Large intestine (tissue), 12 donors: ENCODE measurements at places on chromosomes 7 and 10. TPM values are rescaled to one million over a fixed set of nuclear protein-coding genes. Genes with fewer than 3 reads are reported as not detected.

The RBP3 gene
- polyA plus RNA-seq, result 0.06 TPM

The IRF5 gene
- 5.5 TPM for polyA plus RNA-seq

The DNAJB6 gene
- 102 TPM for polyA plus RNA-seq

The EPDR1 gene
- 5.8 TPM for polyA plus RNA-seq

The PRDX3 gene
- polyA plus RNA-seq, result 194 TPM

The CDK14 gene
- polyA plus RNA-seq, result 9.7 TPM

The STRIP2 gene
- polyA plus RNA-seq, result 2.0 TPM

The CLCN1 gene
- polyA plus RNA-seq, result 1.6 TPM

The ZNF398 gene
- polyA plus RNA-seq, result 11.1 TPM

- H3K36me3 ChIP-seq, result no peaks in the 10 kb centered on the region
- peaks cover 6% of the 10 kb centered on the region for H3K4me1 ChIP-seq
- H3K27ac ChIP-seq, result no peak overlapping the region
Measured at GRCh38 chr10:103197903-103198302, 4.8 kb upstream of the NT5C2 start.

GRCh38 chr10:34959321-34959720 is 130.8 kb downstream of the CUL2 start:
- H3K4me3 ChIP-seq, result no peak overlapping the region
- H3K27ac ChIP-seq, result no peak overlapping the region
- no peaks in the 10 kb centered on the region for H3K4me1 ChIP-seq
- no peak for DNase-seq
- H3K27me3 ChIP-seq, result no peaks in the 10 kb centered on the region

DNA sequence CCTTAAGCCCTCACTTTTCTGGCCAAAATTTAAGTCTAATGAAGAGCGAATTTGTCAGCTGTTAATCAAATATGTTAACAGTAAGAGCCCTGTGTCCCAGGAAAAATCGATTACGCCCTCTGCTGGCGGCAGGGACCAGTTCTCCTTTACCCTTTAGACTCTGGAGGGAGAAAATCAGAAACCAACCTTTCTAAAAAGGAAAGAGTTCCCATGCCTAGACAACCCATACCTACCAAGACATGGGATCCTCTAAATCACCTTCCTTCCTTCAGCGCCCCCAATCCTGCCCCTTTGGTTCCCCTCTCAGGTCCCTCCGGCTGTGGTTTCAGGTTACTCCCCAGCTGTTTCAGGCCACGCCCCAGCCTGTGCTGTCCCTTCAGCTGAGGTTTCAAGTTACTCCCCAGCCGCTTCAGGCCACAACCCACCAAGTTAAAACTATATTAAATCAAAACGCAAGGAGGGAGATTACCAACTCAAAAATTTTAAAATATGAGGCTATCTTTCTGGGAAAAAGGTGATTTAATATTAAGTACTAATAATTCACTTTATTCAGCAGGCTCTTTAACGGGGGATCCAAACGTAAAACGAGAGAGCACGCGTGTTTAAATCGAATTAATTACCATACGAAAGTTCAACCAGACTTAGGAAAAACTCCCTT is 1.4 kb upstream of the AKR1B15 start:
- no peaks in the 10 kb centered on the region for H3K27me3 ChIP-seq
- DNase-seq, result peak; percentile 52
- no peaks in the 10 kb centered on the region for H3K4me1 ChIP-seq
- H3K27ac ChIP-seq, result no peak overlapping the region
- no peaks in the 10 kb centered on the region for H3K36me3 ChIP-seq
- no peak overlapping the region for H3K4me3 ChIP-seq

- no peak for DNase-seq
- no peaks in the 10 kb centered on the region for H3K27me3 ChIP-seq
- no peak overlapping the region for H3K27ac ChIP-seq
- no peaks in the 10 kb centered on the region for H3K36me3 ChIP-seq
- H3K4me3 ChIP-seq, result no peak overlapping the region
- H3K4me1 ChIP-seq, result no peaks in the 10 kb centered on the region
Measured at GRCh38 chr10:35251373-35252100, 84.8 kb upstream of the CCNY start.

- no peak overlapping the region for H3K4me3 ChIP-seq
- DNase-seq, result peak; percentile 62
- H3K27ac ChIP-seq, result peak overlapping the region; percentile 9
- H3K4me1 ChIP-seq, result peaks cover 23% of the 10 kb centered on the region
Measured at GRCh38 chr10:3776796-3777571, 8.0 kb downstream of the KLF6 start.

- no peaks in the 10 kb centered on the region for H3K4me1 ChIP-seq
- no peaks in the 10 kb centered on the region for H3K27me3 ChIP-seq
- H3K27ac ChIP-seq, result no peak overlapping the region
- no peak for DNase-seq
Measured at GRCh38 chr7:158362912-158363905, 224.4 kb downstream of the PTPRN2 start.

GRCh38 chr7:50662041-50662694 is 97.0 kb upstream of the DDC start:
- no peak overlapping the region for H3K27ac ChIP-seq
- H3K4me3 ChIP-seq, result no peak overlapping the region
- no peaks in the 10 kb centered on the region for H3K4me1 ChIP-seq
- peaks cover 2% of the 10 kb centered on the region for H3K36me3 ChIP-seq

GRCh38 chr7:31371621-31372020 is 31.1 kb upstream of the NEUROD6 start:
- H3K4me3 ChIP-seq, result no peak overlapping the region
- no peaks in the 10 kb centered on the region for H3K27me3 ChIP-seq
- H3K36me3 ChIP-seq, result no peaks in the 10 kb centered on the region

- H3K4me1 ChIP-seq, result no peaks in the 10 kb centered on the region
- H3K36me3 ChIP-seq, result no peaks in the 10 kb centered on the region
- no peak overlapping the region for H3K4me3 ChIP-seq
- H3K27ac ChIP-seq, result no peak overlapping the region
- DNase-seq, result no peak
Measured at GRCh38 chr7:121796936-121797656, 75.9 kb upstream of the PTPRZ1 start.

- DNase-seq, result no peak
- no peak overlapping the region for H3K27ac ChIP-seq
- H3K4me3 ChIP-seq, result no peak overlapping the region
- H3K4me1 ChIP-seq, result no peaks in the 10 kb centered on the region
- H3K36me3 ChIP-seq, result no peaks in the 10 kb centered on the region
Measured at GRCh38 chr10:68202960-68203353, 29.0 kb downstream of the ATOH7 start.

GRCh38 chr10:4586776-4587175 is 239.2 kb upstream of the AKR1E2 start:
- no peak overlapping the region for H3K27ac ChIP-seq
- H3K36me3 ChIP-seq, result no peaks in the 10 kb centered on the region
- no peaks in the 10 kb centered on the region for H3K4me1 ChIP-seq
- no peak overlapping the region for H3K4me3 ChIP-seq
- DNase-seq, result no peak

DNA sequence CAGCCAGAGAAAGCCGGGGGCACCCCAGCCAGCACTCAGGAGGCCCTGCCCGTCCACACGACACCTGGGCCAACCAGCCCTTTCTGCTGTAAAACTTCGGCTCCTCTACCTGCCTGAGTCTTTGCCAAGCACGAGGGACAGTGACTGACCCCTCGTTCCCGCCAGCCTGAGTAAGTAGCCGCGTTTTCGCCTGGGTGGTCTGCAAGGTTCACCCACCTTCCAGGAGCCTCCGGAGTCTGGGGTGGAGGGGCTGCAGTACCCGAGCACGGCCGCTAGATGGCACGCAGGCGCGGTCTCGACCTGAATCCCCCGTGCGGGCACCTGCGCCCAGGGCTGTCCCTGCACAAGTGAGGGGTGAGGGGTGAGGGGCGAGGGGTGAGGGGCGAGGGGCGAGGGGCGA is 192.7 kb downstream of the PTPRN2 start:
- H3K36me3 ChIP-seq, result no peaks in the 10 kb centered on the region
- H3K27me3 ChIP-seq, result no peaks in the 10 kb centered on the region
- peak; percentile 14 for DNase-seq
- H3K27ac ChIP-seq, result no peak overlapping the region
- H3K4me1 ChIP-seq, result peaks cover 21% of the 10 kb centered on the region

DNA sequence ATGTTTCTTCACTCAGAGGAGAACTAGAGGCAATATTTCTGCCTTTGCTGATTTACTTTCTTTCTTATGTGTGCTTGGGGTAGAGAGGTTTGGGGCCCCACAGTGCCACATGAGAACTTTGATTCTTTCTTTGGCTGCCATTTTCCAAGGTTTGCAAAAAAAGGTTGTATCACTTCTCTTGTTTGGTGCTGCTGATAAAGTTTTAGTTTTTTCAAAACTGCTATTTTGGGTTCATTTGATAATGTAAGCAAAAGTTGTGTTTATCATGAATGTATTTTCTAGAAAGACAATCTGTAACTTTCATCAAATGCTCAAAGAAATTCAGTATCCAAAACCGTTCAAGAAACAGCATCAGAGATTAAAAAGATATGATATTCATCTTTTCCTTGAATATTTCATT is 30.6 kb upstream of the PARP12 start:
- no peaks in the 10 kb centered on the region for H3K27me3 ChIP-seq
- no peaks in the 10 kb centered on the region for H3K4me1 ChIP-seq
- H3K36me3 ChIP-seq, result peaks cover 53% of the 10 kb centered on the region
- no peak for DNase-seq

DNA sequence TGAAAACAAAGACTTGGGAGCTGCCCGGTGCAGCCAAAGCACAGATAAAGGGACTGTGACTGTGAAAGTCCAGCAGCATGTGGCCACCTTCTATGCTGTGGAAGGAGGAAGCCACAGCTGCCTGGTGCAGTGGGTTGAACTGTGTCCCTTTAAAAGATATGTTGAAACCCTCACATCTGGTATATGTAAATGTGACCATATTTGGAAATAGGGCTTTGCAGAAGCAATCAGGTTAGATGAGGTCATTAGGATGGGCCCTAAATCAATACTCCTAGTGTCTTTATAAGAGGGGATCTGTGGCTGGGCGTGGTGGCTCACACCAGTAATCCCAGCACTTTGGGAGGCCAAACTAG is 136.9 kb downstream of the GLI3 start:
- no peaks in the 10 kb centered on the region for H3K27me3 ChIP-seq
- no peak overlapping the region for H3K4me3 ChIP-seq
- DNase-seq, result no peak
- peaks cover 18% of the 10 kb centered on the region for H3K4me1 ChIP-seq

DNA sequence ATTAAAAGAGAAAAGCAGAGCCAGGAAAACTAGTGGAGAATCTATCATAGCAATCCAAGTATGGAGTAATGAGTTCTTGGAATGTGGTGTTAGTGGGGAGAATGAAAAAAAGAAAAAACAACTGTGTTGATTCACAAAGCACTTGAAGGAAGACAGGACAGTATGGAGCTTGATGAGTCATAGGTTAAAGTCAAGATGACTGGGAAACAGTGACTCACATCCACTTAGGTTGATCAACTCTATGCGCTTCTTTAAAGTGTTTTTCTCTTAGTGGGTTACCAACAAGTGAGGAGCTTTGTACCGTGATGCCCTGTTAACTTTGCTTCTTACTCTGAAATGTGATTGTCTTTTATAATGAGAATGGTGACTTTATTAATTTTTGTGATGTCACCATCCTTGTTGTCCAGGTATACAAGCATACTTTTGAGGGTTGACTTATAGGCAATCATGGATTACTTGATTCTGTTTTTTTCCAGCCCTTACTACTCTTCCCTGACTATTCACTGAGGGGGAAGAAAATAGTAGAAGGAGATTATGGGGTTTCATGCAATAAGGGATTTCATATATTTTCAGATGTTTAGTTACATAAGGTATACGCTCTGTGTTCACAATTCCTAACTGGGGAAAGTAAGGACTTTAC is 32.1 kb upstream of the MDFIC start:
- H3K27me3 ChIP-seq, result no peaks in the 10 kb centered on the region
- no peak overlapping the region for H3K27ac ChIP-seq
- no peaks in the 10 kb centered on the region for H3K4me1 ChIP-seq
- no peaks in the 10 kb centered on the region for H3K36me3 ChIP-seq

DNA sequence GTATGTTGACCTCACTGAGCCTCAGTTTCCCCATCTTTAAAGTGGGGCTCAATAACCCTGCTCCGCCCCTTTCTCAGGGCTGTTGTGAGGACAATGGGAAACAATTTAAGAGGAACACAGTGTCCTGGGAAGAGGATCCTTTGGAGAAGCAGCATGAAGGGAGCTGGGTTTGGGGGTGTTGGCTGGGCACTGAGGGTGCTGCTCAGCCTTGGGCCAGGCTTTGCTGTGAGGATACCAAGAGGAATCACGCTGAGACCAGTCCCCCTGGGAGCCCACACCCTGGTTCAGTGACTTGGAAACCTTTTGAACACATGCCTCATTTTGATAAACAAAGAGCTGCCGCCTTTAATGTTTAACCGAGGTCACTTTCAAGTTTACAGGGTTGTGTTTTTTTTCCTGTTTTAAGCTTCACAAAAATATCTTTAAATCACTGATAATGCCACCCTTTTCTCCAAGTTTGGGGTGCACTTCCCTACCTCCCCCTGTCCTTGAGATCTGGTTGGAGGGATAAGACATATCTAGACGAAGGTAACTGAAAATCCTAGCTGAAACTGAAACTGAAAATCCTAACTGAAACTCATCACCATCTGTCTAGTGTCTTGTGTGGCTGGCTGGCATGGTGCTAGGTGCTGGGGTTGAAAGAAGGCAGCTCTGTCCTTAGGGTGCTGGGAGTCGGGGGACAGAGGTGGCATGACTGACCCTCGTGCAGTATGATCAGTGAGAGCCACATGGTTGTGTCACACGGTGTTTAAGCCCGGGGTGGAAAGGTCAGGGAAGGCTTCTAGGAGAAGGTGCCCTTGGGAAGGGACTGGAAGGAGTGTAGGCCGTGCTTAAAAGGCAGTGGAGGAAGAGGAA is 27.7 kb downstream of the ZNF775 start:
- H3K36me3 ChIP-seq, result peaks cover 22% of the 10 kb centered on the region
- no peaks in the 10 kb centered on the region for H3K27me3 ChIP-seq
- no peak overlapping the region for H3K4me3 ChIP-seq
- H3K4me1 ChIP-seq, result peaks cover 46% of the 10 kb centered on the region

DNA sequence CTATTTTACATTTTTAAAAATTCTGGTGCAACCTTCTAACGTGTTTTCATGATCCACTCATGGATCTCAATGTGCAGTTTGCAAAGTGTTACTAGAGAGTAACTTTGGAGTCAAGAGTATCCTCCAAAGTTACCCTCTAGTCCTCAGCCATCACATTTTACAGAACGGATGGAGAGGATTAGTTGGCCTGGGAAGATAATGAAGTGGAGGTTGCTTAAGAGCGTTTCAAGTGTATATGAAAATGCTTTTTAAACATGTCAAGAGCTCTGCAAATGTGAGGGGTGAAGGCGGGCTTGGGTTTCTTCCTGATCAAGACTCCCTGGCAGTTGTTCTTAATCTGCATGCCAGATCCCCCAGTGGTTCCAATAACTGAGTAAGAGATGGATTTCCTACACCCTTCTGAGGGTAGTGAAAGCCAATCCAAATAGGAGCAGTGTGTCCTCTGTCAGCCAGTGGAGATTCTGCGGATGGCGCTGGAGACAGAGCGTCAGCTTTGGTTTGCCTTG is 299.4 kb upstream of the NPVF start:
- no peaks in the 10 kb centered on the region for H3K36me3 ChIP-seq
- no peak overlapping the region for H3K27ac ChIP-seq
- DNase-seq, result no peak
- H3K4me3 ChIP-seq, result no peak overlapping the region
- H3K4me1 ChIP-seq, result no peaks in the 10 kb centered on the region
